Astrocyte of the spinal cord (primary cell): ENCODE measurements at places on chromosomes 13 and 19.

- DNase-seq, result no peak
These were observed 55.9 kb downstream of the ZC3H13 start for GRCh38 chr13:45996631-45997030.

GRCh38 chr13:47508527-47509228, 492.4 kb downstream of the SUCLA2 start:
- DNase-seq, result no peak

- DNase-seq, result no peak
These were observed 1.3 kb downstream of the UBE2S start for GRCh38 chr19:55406091-55406825.

- DNase-seq, result no peak
These were observed 327.7 kb downstream of the ITGBL1 start for GRCh38 chr13:101780211-101780610.

GRCh38 chr19:55644842-55645511, 1.5 kb downstream of the ZNF581 start:
- DNase-seq, result no peak

DNA sequence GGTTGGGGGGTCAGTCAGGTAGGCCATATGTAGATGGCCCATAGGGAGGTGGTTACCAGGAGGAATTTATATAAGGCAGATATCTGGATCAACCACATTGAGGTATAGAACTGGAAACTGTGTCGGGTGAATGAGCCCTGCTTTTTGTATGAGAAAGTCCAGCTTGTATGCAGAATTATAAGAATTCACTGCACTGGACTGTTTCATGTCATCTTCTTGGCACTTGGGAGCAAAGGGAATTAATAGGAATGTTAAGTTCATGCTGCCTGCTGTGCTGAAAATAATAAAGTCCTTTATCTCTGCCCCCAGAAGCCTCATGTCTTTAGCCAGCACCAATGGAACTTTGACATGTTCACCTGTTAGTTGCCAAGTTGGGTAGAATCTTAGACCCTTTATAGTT, 12.3 kb downstream of the BORA start:
- DNase-seq, result no peak
